DMS79 (cell line): ENCODE measurements at places on chromosomes 16 and 17.

- no peak for DNase-seq
Measured at GRCh38 chr16:11224096-11224893, 31.7 kb downstream of the SOCS1 start.

DNA sequence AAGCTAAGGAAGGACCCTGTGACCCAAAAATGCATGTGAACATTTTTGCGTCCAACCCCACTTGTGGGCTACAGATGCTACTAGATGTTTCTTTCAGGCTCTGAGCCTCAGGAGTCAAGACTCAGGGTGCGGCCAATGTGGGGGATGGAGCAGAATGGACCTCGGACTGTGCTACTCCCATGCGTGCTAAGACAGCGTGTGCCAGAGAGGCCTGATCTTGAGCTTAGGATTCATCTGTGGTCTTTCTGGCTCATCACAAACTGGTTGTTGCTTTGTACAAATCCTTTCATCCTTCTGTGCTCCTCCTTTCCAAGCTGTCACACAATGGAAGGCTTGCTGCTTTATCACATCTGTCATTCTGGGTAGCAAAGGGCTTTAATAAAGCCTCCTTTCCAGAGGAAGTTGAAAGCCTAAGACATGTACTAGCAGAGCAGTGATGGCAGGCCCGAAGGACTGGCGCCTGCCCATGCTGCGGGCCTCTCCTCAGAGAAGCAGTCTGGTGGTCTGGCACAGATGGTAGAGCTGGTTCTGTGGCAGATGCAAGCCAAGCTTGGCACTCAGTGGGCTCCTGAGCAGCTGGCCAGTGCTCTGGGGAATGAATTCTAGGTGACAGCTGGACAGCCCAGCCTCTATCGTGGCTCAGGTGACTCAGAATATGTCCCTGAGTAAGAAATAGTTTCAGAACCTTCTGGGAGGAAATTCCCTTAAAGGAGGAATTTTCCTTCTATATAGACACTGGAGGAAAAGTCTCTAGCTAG is 27.8 kb downstream of the COG4 start:
- DNase-seq, result no peak

DNA sequence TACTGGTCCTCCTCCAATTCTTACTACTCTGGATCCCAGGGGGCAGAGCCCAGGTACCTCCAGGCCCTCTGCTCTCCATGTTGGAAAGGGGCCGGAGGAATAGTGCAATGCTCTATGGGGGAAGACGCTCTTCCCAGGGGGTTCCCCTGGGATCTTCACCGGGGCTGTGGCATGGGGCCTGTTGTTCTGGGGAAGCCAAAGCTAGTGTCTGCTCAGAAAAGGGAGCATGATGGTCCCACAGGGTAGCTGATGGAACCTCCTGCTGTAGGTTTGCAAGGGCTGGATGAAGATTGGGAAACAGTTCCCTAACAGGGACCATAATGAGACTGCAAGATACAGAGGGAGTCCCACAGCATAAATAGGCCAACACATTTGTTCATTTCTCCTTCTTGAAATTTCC is 114.7 kb downstream of the IRX5 start:
- DNase-seq, result no peak

DNA sequence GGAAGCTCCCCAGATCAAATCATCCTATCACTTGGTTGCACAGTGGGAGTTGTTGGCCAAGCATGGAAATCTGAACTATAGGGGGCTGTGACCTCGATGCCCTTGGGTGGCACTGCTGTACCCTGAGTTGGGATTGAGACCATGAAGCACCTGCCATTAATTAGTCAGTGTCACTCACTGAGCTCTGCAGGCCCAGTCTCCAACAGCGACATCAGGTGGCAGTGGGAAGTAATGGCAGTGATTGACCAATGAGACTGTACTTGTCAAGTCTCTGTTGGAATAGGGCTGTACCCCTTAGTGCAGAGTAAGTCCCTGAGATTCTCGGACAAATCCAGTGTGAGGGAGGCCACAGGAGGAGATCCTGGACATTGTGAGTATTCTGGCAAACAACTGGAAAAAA is 118.0 kb upstream of the RPL38 start:
- no peak for DNase-seq

DNA sequence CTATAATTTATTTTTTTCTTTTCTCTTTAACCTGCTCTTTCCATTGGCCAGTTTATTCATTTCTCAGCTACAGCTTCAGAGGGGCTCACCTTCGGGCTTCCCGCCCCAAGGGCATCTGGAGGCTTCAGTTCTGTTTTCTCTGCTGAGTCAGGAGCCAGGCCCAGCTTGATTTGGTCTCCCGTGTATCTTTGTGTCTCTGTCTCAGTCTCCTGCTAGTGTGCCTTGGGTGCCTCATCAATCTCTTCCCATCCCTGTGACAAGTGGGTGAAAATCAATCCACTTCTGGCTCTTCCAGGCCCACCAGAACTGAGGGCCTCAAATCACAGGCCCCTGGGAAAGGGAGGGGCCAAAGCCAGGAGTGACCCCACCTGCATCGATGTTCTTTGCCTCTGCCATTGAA is 72.1 kb downstream of the CCDC182 start:
- DNase-seq, result no peak
